H1 (cell line): ENCODE measurements at places on chromosomes 12 and 14.

GRCh38 chr14:89484051-89484844 lies 67.2 kb upstream of the FOXN3 start:
- DNase-seq = no peak

DNA sequence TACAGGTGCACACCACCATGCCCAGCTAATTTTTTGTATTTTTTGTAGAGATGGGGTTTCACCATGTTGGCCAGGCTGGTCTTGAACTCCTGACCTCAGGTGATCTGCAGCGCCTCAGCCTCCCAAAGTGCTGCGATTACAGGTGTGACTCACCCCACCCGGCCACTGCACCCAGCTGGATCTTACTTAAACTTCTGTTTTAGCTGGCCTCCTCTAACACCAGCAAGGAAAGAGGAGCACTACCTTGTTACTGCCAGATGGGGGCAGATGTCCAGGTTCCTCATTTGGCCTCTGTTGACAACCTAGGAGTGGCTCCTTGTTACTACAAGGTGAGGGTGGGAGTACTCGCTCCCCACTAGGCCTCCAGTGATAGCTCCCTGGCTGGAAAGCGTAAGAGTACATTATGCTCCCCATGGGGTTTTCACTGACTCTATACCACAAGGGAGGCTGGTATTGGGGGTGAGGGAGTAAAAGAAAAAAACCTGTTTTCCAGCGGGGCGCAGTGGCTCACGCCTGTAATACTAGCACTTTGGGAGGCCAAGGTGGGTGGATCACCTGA lies 13.2 kb upstream of the ARF6 start:
- DNase-seq = peak; percentile 67

GRCh38 chr14:87434680-87435079 lies 558.3 kb downstream of the GALC start:
- no peak for DNase-seq

GRCh38 chr14:41403360-41403759 lies 203.3 kb upstream of the LRFN5 start:
- peak; percentile 13 for DNase-seq
